ENCODE measurements at places on chromosomes 16 and 17. TPM values are rescaled to one million over a fixed set of nuclear protein-coding genes. Genes with fewer than 3 reads are reported as not detected.

The ZNF778 gene
- total RNA-seq, result 11.4 TPM

The PRRT2 gene
- 1.3 TPM for total RNA-seq

GRCh38 chr17:49978501-49978900 lies 9.5 kb downstream of the DLX4 start:
- peaks cover 6% of the 10 kb centered on the region for H3K27me3 ChIP-seq
- no peak for DNase-seq
- no peak overlapping the region for H3K27ac ChIP-seq
- H3K4me3 ChIP-seq, result no peak overlapping the region
- no peaks in the 10 kb centered on the region for H3K4me1 ChIP-seq

GRCh38 chr17:8885967-8886684 lies 18.7 kb upstream of the PIK3R6 start:
- peak; percentile 20 for DNase-seq
- no peaks in the 10 kb centered on the region for H3K4me1 ChIP-seq
- no peak overlapping the region for H3K27ac ChIP-seq

- no peaks in the 10 kb centered on the region for H3K36me3 ChIP-seq
- DNase-seq, result no peak
- H3K4me3 ChIP-seq, result peak overlapping the region; percentile 95
- peak overlapping the region; percentile 73 for H3K27ac ChIP-seq
Observed at GRCh38 chr16:84505249-84506187, 1.1 kb upstream of the MEAK7 start.

The MYCBPAP gene
- total RNA-seq, result 0.83 TPM

The CNTD1 gene
- total RNA-seq, result not detected

The SLC13A2 gene
- total RNA-seq, result not detected

DNA sequence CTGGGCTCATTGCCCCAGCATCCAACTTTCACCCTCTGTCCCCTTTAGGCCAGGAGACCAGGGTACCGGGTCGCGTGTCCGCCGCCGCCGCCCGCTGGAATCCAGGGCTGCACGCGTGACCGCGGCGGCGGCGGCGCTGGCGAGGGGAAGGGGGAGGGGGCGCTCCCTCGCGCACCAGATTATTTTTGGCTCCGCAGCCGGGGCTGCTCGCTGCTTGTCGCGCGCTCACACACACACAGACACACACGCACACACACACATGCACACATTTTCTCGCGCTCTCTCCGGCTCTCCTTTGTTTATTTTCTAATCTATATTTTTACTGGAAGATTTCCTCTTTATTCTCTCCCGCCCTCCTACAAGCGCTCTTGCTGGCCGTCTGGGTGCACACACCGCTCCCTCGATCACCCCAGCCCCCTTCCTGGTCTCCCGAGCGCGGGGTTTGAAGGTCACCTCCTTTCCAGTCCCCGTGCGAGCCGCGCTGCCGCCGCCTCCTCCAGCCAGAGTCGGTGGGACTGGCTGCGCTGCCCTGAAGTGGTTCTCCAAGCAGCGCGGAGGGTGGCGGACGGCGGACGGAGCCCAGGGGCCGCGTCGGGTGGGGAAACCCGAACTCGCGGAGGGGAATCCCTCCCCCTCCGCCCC lies 921.4 kb upstream of the EEF2KMT start:
- H3K4me3 ChIP-seq, result no peak overlapping the region
- DNase-seq, result no peak
- H3K27me3 ChIP-seq, result no peaks in the 10 kb centered on the region
- H3K4me1 ChIP-seq, result no peaks in the 10 kb centered on the region
- H3K27ac ChIP-seq, result no peak overlapping the region

The GRAPL gene
- total RNA-seq, result 2.6 TPM

The HSD11B2 gene
- total RNA-seq, result 1.1 TPM

DNA sequence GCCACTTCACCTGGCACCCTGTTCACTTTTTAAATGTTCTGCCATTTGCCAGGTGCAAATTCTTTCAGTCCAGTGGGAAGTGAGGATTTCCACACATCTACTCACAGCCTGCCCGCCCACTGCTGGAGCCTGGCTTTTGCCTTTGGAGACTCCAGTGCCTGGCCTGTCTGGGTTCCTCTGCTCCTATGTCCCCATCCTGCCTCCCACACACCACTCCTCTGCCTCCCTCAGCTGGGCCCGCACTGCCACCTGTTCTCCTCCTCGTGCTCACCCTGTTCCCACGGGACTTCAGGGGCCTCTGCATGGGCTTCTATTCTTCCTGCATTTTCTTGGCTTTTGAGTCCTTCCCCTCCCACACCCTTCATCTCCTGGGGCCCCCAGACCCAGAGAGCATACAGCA lies 7.9 kb upstream of the NDRG4 start:
- H3K4me3 ChIP-seq, result no peak overlapping the region
- H3K27me3 ChIP-seq, result no peaks in the 10 kb centered on the region
- no peak overlapping the region for H3K27ac ChIP-seq
- no peaks in the 10 kb centered on the region for H3K4me1 ChIP-seq
- DNase-seq, result no peak
- H3K36me3 ChIP-seq, result no peaks in the 10 kb centered on the region

The MT1F gene
- 18.6 TPM for total RNA-seq
